ENCODE measurements at places on chromosomes 6 and 20. TPM values are rescaled to one million over a fixed set of nuclear protein-coding genes. Genes with fewer than 3 reads are reported as not detected.

DNA sequence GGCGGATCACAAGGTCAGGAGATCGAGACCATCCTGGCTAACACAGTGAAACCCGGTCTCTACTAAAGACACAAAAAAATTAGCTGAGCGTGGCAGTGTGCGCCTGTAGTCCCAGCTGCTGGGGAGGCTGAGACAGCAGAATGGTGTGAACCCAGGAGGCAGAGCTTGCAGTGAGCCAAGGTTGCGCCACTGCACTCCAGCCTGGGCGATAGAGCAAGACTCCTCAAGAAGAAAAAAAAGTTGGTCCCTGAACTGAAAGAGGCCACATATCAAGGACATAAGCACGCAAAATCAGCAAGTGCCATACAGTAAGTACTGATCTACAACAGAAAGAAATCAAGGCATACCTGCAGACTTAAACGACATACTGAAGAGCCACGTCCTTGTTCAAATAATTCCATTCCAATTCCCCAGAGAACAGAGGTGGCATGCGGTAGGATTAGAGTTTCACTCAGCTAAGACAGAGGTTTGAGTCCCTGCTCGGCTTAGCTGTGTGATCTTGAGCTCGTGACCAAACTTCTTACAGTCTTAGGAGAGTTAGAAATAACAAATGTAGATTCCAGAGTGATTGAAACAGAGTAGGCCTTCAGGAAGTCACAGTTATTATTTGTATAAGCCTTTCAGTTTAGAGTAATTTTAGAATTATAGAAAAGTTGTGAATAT, 29.2 kb downstream of the B4GALT5 start:
- DNase-seq, result no peak

- no peak for DNase-seq
Observed at GRCh38 chr6:156777577-156778453, 637 bp downstream of the ARID1B start.

Gene RNF146
- 41.7 TPM for total RNA-seq

- DNase-seq, result no peak
Observed at GRCh38 chr20:53943522-53944291, 126.7 kb downstream of the BCAS1 start.

DNA sequence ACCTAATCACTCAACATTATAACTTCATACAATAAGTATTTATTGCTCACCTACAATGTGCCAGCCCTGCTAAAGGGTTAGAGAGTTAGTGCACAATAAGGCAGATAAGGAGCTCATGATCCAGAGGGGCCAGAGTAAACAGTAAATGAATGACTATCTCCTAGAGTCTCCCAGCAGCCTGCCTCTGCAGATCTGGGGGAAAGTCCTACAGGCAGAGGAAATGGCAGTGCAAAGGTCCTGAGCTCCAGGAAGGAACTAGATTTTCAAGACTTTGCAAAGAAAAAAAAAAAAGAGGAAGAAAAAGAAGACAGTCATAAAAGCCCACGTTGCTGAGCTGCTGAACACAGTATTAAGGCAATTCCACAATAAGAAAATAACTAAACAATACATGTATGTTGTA, 160.1 kb downstream of the SIM1 start:
- DNase-seq, result no peak

GRCh38 chr6:35061651-35062410, 79.3 kb downstream of the TCP11 start:
- no peak for DNase-seq

- no peak for DNase-seq
Observed at GRCh38 chr20:58378704-58379103, 10.3 kb upstream of the VAPB start.

DNA sequence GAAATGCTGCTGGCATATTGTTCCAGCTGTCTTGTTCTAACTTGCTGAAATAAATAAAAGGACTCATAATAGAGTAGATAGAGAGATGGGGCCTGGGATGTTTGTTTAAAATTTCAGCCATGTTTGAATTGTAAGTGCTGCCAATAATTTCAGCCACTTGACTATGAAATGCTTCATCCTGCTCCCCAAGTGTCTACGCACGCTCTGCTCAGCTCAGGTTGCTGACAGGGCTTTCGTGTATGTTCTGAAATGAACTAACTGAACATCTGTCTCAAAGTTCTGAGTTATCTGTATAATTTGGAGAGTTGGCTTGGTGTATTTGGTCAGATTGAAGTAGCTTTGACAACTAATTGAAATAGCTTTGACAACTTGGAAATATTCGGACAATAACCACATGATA, 387.8 kb downstream of the BMP2 start:
- DNase-seq, result no peak

GRCh38 chr6:39865011-39865888, 69.0 kb downstream of the MOCS1 start:
- no peak for DNase-seq

- DNase-seq, result no peak
Observed at GRCh38 chr6:11353921-11354389, 121.5 kb upstream of the NEDD9 start.

GRCh38 chr20:24778585-24779031, 170.5 kb upstream of the CST7 start:
- peak; percentile 78 for DNase-seq

DNA sequence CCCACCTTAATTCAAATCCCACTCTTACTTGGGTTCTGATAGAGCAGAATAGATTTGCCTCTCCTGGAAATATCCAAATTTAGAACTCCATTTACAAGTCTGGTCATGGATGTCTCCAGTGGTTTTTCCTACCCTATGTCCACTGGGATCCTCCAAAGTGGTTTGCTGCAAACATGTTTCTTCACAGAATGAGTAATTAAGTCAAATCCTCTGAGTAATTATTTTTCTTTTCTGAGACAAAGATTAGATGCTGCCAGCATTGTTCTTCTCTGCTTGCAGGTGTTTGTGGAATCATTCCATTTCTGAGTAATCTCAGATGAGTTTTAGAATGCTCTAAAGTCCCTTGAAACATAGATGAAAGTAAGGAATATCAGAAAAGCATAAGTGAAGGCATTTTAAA, 21.9 kb downstream of the DTD1 start:
- no peak for DNase-seq

Gene C4A
- 36.2 TPM for total RNA-seq

Gene TSBP1
- not detected for total RNA-seq

- DNase-seq, result no peak
Observed at GRCh38 chr6:122652431-122652830, 42.2 kb downstream of the PKIB start.

GRCh38 chr20:32761831-32762753, at the start of gene DNMT3B:
TSS of gene DNMT3B (plus strand) at chr20:32762385. CDS start at chr20:32780324, 17,939 bp downstream.
- peak; percentile 94 for DNase-seq

DNA sequence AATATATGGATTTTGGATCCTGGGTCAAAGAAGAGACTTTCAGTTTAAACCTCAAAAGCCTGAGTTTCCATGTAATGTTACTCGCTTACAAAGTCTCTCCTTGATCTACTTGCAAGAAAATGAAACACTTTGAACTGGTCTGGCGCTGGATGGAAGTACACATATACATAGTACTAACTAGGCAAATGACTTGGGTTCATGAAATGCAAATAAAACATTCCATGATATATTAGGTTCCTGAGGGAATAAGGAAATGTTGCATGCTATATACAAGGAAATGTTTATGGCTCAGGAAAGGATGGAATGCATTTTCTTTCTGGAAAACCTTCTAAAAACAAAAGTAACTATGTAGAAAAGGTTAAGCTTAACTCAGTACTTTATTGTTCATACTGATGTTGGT, 11.4 kb upstream of the TXLNB start:
- no peak for DNase-seq

GRCh38 chr6:6886171-6886885, 221.4 kb upstream of the RREB1 start:
- DNase-seq, result no peak
